Activated T-helper 1 cell treated with anti-CD3 and anti-CD28 coated beads, Interleukin-2, amount 50 U/mL, for 16 hours (primary cell): ENCODE measurements at places on chromosomes 4 and X.

DNA sequence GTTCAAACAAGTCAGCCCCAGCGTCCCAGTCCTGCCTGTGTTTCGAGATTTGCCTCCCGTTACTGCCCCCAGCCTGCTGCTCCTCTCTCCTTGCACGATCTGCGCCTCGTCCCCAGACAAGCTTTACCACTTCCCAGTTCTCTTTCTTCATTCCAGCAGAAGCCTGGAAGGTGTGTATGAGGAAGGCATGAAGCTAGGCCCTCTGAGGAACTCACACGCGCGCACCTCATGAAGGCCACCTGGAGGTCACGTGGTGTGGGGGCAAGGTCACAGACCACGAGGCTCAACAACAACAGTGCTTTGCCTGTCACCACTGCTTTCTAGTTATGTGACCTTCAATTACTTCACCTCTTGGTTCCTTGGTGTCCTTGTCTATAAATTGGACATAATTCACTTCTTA lies 181.0 kb downstream of the PALLD start:
- DNase-seq: no peak

DNA sequence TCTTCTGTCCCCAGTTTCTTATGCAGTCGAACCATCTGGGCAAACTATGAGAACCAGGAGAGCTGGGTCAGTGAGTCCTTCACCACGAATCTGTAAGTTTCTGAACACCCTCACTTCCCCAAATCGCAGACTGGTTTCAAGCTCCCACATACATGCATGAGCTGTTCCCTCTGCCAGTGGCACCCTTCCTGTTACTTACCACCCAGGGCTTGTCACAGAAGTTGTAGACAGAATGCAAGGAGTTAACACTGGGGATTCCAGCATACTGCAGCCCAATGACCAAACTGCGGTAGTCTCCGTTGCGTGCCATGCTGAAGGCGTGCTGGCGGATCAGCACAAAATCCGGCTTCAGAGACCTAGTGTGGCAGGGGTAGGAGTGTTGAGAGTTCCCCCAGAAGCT lies 14.6 kb downstream of the SYN1 start:
- DNase-seq: no peak

DNA sequence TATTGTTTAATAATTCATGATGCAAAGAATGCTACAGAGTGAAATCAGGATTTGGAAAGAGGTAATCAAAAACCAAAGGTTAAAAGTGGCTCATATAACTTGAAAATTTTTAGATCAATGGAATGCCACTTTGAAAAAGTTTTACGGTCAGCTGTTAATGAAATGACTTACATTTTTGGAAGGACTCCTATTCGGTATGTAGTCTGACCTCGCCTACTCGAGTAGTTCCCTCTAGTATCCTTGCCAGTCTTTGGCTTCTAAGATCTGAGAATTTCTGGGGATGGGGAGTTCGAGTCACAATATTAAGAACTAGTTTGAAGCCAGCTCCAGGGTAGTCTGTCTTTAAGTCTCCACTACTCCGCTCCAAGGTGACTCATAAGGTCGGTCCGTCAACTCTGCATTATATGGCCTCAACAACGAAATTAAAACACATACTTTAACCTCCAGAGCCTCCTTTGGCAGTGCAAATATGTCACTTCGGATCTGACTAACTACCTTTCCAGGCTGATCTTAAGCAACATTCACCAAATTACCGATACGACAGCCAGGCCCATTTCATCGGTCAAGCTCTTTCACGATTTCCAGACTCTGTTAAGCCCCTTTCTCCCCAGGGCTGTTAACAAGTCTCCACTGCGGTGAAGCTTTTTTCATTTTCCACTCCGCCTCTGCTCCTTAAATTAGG lies 733 bp upstream of the NAA15 start:
- DNase-seq: no peak

DNA sequence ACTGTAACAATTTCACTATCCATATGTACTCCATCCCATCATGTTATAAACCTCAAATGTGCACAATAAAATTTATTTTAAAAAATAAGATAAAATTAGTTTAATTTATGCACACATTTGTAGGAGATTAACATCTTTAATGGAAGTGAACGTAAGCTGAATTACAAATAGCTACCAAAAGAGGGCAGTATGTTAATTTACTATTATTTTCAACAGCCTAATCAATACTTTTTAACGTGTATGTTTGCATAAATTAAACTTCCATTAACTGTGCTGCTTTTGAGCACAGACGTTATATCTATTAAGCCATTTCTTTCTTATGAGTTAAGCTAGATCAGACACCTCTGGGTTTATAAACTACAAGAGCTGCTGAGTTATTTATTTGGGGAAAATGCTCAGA lies 56.5 kb upstream of the PHKA2 start:
- no peak for DNase-seq

DNA sequence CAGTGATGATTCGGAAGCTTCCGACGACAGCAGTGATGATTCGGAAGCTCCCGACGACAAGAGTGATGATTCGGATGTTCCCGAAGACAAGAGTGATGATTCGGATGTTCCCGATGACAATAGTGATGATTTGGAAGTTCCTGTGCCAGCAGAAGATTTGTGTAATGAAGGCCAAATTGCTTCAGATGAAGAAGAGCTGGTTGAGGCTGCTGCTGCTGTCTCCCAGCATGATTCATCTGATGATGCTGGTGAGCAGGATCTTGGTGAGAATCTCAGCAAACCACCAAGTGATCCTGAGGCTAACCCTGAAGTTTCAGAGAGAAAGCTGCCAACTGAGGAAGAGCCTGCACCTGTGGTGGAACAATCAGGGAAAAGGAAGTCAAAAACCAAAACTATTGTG lies 14.2 kb downstream of the CXCR3 start:
- DNase-seq: no peak

- DNase-seq: no peak
These were observed 11.7 kb downstream of the MFAP3L start for GRCh38 chr4:170014359-170015011.

GRCh38 chr4:72690771-72691170 lies 121.8 kb upstream of the ADAMTS3 start:
- DNase-seq: no peak

- DNase-seq: no peak
These were observed 63.5 kb upstream of the PGM2 start for GRCh38 chr4:37762991-37763368.

DNA sequence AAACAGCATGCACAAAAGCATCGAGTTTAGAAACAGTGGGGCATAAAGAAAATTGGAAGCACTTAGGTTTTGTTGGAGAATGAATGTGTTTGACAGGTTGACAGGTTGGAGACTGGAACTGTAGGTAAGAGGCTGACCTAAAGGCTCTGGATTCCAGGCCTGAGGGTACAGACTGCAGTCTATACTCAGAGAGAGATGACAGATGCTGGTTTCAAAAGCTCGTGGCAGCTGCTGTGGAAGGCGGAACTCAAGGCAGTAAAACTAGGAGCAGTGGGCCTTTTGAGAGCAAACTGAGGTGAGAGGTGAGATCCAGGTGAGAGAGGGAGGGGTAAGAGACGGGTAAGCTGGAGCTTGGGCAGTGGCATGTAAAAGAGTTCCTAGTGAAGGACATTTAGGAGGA lies 415.2 kb downstream of the TRIML1 start:
- no peak for DNase-seq

DNA sequence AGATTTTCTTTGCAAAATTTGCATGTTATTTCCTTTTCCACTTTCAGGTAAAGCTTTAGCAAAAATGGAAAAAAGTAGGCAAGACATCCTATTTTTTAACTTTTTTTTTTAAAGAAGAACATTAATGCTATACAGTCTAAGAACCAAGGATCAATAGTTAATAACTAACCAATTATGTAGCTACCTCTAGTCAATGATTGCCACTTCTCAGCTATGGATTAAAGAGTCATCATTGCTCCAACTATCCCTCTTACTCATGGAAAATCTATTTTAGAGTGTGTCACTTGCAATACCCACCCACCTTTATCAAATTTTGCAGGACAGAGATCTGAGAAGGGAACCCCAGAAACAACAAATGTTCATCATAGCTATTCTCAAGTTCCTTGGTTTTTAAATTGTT lies 223.1 kb downstream of the ANK2 start:
- no peak for DNase-seq

GRCh38 chr4:148444296-148445070 lies 2.3 kb upstream of the NR3C2 start:
- DNase-seq: peak; percentile 38

GRCh38 chr4:91113130-91113706 lies 986.0 kb downstream of the CCSER1 start:
- DNase-seq: no peak

DNA sequence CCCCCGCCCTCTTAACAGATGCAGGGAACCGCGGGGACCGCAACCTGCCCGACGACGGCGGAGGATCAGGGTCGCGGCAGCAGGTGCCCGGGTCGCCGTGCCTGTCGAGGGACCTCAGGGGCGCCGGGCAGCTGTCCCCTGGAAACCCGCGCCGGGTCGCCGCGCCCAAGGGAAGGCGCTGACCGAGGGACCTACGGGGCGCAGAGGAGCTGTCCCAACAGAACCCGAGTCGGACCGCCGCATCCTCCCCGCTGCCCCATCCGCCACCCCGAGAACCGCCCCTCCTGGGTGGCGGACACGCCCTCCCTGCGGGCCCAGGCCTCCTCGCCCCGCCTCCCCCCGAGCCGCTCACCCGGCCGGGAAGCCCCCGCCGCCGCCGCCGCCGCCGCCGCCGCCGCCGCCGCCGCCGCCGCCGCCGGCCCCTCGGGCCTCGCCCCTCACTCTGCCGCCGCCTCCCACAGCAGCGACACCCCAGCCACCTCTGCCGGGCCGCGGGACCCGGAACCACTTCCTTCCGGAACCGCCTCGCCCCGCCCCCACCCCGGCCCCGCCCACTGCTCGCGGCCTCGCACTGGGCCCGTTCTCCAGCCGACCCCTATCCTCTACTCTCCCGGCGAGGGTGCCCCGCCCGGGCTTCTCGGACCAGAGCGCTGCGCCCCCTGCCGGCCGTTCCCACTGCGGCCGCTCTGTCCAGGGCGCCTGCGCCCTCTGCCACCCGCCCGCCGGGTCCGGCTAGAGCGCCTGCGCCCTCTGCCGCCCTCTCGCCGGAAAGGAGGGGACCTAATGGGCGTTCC lies at the start of gene BCLAF3:
Gene BCLAF3 (minus strand): TSS at position 506 of the 794 bp plus-strand sequence. CDS start 20,797 bp downstream, outside the sequence.
- DNase-seq: peak; percentile 83

- no peak for DNase-seq
These were observed 4.6 kb upstream of the KANTR start for GRCh38 chrX:53089224-53089842.

- DNase-seq: no peak
These were observed 73.8 kb downstream of the KDM6A start for GRCh38 chrX:44946771-44947170.

- DNase-seq: no peak
These were observed 1.8 kb downstream of the TTC29 start for GRCh38 chr4:146943691-146944375.

- DNase-seq: no peak
These were observed 8.3 kb downstream of the GPRIN3 start for GRCh38 chr4:89299153-89299791.

DNA sequence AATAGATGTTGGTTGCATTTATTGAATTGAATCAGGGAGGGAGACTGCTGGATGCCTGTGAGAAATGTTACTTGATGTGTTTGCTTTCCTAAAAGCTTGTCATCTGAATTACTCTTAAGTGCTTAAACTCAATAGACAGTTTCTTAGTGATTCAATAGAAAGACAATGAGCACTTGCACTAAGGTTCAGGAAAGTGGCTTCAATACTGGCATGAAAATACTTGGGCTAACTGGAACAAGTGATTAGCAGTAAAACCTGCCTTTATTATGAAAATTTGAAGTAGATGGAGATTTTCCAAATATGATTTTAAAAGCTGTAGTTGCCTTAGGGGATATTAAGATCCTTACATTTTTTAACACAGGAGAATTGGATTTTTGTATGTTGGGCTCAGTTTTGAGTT lies 123.3 kb downstream of the RNF150 start:
- DNase-seq: no peak

GRCh38 chrX:28997706-28998463 lies 410.6 kb downstream of the IL1RAPL1 start:
- DNase-seq: no peak

GRCh38 chr4:142405695-142406498 lies 440.2 kb downstream of the INPP4B start:
- DNase-seq: no peak

GRCh38 chr4:86117705-86118302 lies 242.0 kb downstream of the MAPK10 start:
- no peak for DNase-seq

GRCh38 chr4:153275380-153276276 lies 68.9 kb upstream of the MND1 start:
- DNase-seq: no peak

- DNase-seq: no peak
These were observed 11.8 kb downstream of the PF4 start for GRCh38 chr4:73970011-73970410.

GRCh38 chr4:99507762-99508161 lies 3.1 kb upstream of the C4orf17 start:
- DNase-seq: no peak
